Stimulated activated CD8-positive, alpha-beta memory T cell treated with anti-CD3 and anti-CD28 coated beads, Interleukin-7, amount 100 ng/mL, for 1 hour (primary cell): ENCODE measurements at places on chromosomes 4 and X.

DNA sequence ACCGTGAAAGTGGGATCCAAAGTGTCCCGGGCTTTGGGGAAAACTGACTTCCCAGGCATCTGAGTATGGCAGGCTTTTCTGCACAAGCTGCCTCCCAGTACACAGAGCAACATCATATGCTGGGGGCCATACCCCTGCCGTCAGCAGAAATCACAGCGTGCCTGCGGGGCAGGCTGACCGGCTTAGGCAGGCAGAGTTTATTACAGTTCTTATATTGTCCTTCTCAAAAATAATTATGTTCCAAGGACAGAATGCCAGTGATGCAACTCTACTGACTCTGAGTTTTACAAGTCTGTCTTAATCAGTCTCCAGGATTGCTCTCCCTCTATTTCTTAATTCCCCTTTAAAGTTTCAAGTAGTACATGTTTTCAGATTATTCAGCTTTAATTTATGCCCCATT, 37.0 kb downstream of the IL21 start:
- DNase-seq = no peak

DNA sequence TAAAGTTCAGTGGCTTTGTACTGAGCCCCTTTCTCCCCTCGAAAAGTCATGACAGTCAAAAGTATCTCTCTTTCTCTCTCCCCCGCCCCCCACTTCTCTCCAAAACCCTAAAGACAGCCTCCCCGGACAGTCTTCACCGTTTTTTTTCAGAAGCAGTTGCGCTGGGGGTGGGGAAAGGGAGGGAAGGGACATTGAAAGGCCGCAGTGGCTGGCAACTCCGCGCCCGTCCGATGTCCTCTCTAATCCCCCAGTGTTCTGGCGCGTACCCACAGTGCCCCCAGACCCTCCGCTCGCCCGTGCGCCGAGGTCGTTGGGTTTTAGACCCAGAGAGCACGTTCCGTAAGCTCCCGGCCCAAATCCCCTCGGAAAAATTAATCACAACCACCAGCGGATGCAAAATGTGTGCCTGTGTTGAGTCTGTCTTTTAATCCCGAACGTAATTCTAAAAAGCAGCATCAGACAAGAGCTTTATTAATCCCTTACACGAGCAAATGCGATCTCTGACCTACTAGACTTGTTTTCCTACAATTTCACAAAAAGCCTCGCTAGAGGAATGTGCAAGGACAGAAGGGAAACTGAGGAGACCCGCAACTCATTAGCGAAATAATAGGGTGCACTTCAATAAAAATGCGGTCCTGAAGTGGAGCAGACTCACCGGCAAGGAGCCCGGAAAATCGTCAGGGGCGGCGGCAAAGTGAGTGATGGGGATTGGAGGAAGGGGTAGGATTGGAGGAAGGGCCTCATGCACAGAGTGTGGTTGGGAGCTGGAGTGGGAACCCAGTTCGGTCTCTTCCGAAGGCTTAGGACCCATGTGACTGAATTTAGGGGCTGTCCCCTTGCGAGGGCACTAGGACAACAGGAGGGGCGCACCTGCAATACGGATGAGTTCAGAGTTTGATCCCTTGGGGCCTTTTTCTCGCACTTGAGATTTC, 12.2 kb upstream of the PRDM8 start:
- no peak for DNase-seq

DNA sequence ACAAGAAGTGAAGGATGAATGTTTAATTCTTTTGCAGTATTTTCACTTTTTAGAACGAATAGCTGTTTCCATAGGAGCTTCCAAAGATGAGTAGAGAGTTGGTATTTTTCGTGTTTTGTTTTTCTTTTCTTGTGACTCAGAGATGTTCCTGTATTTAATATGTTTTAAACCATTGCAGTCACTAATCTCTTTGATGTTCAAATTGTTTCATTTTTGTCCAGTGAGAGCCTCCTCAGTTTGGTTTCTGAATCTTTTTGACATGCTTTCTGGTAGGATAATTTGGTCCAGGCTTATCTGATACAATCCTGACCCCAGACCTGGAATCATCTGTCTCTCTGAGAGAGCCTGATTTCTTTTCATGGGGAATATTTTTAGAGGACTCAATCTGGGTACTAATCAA, 41.6 kb downstream of the BEX3 start:
- no peak for DNase-seq

DNA sequence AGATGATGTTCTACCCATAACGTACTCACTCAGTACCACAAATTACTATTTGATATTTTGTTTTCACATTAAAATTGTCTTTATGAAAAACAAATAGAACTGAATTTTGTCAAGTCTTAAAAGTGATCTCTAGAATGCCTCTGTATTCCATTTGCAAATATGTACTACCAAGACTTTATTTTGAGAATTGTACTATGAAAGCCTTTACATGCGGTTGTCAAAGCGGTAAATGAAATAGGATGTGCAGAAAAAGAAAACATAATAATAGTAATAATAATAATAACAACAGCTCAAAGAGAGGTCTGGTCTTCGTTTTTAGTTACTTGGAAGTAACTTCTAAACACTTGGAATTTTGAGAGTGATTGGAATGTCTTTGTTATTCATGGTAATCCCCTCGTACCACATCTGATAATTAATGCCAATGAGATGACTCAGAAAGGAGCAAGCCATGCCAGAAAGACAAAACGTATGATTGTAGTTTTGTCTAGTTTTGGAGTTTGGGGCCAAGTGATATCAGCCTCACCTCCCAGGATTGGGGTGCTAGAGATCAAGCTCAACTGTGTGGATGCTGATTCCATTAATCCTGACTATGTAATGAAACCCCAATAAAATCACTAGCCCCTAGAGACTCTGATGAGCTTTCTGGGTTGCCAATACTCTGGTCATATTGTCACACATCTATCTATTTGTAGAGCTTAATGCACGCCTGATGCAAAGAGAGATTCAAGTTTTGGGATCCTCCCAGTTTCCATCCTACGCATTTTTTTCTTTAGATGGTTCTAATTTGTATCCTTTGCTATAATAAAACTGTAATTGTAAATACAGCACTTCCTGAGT, 20.2 kb upstream of the CTSO start:
- DNase-seq = no peak

DNA sequence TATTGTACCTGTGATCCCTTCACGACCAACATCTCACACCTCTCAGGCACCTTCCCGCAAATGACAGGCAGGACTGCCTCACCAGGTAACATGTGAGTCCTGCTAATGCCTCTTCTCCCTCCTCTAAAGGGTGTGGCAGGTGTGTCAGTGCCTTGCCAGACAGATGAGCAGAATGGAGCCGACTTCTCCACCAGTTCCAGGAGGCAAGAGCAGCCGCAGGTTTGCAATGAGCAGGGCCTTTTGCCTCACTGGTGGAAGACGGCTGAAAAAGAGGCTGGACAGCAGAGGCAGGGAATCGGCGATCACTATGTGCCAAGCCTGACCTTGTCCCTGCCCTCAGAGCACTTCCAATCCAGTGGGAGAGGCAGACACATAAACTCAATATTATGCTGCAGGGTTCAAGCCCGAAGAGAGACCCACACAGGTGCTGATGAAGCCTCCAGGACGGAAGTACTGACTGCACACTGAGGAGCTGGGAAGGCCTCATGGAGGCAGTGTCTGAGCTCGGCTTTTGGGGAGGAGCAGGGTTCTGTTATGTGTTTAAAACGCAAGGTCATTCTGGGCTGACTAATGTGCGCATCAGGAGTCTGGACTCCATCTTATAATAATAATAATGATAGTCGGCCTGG, 57.9 kb downstream of the C4orf50 start:
- no peak for DNase-seq

DNA sequence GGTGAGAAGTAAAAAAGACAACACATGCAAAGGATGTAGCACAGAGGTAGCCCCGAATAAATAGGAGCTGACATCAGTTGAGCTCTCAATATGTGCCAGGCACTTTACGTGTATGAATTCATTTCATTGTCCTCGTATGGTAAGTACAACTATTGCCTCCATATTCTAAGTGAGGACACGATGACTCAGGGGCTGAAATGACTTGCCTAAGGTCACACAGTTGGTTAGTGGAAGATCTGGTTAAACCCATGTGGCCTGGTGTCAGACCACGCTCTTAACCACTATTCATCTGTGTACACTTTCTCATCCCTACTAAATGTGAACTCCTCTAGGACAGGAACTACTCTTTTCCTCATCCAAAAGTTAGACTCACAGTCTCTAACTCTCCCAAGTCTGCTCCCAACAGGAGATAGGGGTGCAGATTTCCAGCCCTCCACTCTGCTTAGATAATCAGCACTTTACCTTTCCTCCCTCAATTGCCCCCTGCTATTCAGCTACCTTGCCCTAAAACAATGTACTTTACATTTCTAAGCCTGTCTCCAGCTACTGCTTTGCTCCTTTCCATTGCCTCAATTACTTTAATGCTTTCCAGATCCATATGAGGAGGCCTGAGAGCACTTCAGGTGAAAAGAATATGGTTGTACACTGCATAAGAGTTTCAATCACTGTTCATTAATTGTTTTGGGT, 58.8 kb upstream of the LHFPL1 start:
- DNase-seq = no peak

- no peak for DNase-seq
These were observed 390.6 kb downstream of the GPM6A start for GRCh38 chr4:175421506-175421905.
